ENCODE measurements at places on chromosomes 3 and 15.

GRCh38 chr15:65083262-65083701, 6.7 kb downstream of the KBTBD13 start:
- no peak for DNase-seq

DNA sequence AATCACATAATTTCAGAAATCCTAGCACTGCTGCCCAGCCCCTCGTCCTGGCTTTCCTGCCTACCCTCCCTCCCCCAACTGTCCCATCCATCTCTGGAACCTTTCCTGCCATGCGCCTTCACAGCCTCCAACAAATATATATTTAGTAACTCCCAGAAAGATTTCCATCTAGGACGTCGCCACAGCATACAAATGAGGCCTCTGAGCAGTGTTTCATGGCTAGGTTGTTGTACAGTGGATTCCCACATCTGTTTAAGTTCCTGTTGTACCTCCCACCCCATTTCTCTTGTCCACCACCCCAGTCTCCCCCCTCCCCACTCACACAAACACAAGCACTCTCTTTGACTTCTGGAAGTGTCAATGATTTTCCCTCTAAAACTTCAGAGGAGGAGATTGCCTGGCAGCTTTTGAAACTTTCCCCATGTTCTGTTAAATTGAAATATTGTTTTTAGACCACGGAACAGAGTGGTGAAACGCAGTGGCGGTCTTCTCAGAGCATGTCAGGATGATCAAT, 280.3 kb upstream of the RORA start:
- DNase-seq, result no peak

GRCh38 chr3:186985661-186986364, 55.5 kb downstream of the ST6GAL1 start:
- DNase-seq, result no peak

GRCh38 chr3:112095731-112096130, 9.5 kb downstream of the C3orf52 start:
- DNase-seq, result no peak

- DNase-seq, result no peak
These were observed 227.3 kb downstream of the SNRPN start for GRCh38 chr15:25182098-25182478.

Measured in amygdala (tissue), 56 donors.